ENCODE measurements at places on chromosomes 13 and 19. TPM values are rescaled to one million over a fixed set of nuclear protein-coding genes. Genes with fewer than 3 reads are reported as not detected.

DNA sequence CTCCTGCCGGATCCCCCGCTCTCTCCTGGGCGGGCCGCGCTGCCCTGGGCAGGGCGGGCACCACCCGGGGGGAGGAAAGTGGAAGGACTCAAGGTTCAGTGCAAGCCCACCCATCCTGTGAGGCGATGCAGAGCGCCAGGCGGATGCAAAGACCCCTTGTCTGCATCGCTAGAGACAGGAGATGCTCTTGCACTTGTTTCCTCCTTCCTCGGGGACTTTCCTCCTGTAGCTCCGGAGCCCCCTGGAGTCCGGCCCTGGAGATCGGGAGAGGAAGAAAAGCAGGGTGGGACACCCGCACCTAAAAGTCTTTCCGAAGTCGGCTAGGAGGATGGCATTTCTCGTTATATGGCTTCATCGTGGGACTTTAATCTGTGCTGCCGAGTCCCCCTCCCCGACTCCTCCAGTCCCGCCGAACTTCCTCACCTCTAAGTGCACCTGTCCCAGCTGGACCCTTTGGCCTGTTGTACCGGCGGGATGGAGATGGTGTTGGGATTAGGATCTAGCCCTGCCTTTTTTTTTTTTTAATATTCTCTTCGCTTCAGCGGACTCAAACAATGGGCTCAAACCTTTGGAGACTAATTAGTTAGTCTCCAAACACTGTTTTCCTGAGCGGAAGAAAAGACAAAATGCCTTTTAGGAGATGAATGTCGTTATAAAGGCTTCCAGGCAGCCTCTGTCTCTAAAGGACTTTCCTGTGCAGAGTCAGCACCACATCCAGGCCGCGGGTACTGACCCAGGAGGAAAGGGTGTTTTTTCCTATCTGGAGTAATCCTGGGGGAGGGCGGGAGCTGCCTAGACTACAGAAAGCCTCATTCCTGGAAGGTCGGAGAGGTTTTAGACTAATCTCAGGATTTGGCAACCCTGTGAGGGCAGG is 725 bp downstream of the FAM124A start:
- DNase-seq, result no peak
- H3K27me3 ChIP-seq, result no peaks in the 10 kb centered on the region
- H3K27ac ChIP-seq, result no peak overlapping the region
- no peaks in the 10 kb centered on the region for H3K36me3 ChIP-seq
- H3K4me1 ChIP-seq, result no peaks in the 10 kb centered on the region

DNA sequence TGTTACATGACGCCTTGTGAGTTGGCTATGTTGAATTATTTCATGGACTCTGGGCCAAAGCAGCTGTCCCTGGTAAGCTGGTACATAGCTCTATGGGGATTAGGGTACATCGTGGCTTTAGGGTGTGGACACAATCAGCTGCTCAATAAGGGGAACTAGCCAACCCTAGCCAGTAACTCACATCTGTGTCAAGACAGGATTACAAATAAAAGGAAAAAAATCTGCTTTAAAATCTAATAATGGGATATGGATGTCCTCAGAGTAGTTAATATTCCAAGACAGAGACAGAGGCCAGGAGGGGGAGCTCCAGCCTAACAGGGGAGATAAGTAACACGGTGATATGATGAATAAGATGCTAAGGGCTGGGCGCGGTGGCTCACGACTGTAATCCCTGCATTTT is 21.1 kb upstream of the ZNF766 start:
- H3K4me1 ChIP-seq, result no peaks in the 10 kb centered on the region
- H3K27me3 ChIP-seq, result no peaks in the 10 kb centered on the region
- H3K36me3 ChIP-seq, result no peaks in the 10 kb centered on the region
- no peak overlapping the region for H3K27ac ChIP-seq
- peak; percentile 43 for DNase-seq

The ZNF577 gene
- total RNA-seq, result 1.4 TPM

The ZNF112 gene
- 0.86 TPM for total RNA-seq

The ATCAY gene
- total RNA-seq, result not detected

The OR10H1 gene
- not detected for total RNA-seq

DNA sequence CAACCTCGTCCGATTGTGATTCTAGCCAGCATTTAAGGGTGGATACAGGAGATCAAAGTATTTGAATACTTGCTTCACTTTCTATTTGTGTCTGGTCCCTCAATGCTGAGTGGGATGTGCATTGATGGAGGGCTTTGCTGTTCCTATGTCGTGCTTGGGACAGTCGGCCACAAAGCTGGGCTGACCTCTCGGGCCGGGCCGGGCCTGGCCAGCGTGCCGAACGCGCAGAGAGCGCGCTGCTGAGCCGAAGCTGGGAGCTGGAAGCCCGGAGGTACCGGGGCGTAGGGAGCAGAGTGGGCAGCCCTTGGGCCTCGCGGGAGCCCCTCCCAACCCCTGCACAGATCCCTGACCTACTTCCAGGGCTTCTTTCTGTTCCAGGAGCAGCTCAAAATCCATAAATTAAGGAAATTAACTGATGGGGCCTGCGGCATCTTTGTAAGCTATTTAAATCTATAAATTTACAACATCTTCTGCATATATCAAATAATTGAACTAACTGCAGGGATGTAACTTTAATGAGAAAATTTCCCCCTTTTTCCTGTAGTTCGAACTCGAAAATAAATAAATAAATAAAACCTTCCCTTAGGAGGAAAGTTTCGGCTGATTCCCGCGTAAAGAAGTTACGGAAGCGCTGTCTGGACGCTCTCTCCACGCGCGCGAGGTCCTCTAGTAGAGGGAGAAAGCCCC is 1.8 kb upstream of the KCTD15 start:
- no peaks in the 10 kb centered on the region for H3K27me3 ChIP-seq
- peak; percentile 40 for DNase-seq
- peak overlapping the region; percentile 85 for H3K27ac ChIP-seq
- H3K36me3 ChIP-seq, result no peaks in the 10 kb centered on the region
- no peaks in the 10 kb centered on the region for H3K4me1 ChIP-seq

GRCh38 chr13:108087810-108088209 is 127.5 kb downstream of the LIG4 start:
- DNase-seq, result no peak
- no peak overlapping the region for H3K4me3 ChIP-seq
- no peaks in the 10 kb centered on the region for H3K4me1 ChIP-seq
- H3K36me3 ChIP-seq, result no peaks in the 10 kb centered on the region
- no peaks in the 10 kb centered on the region for H3K27me3 ChIP-seq
- no peak overlapping the region for H3K27ac ChIP-seq

DNA sequence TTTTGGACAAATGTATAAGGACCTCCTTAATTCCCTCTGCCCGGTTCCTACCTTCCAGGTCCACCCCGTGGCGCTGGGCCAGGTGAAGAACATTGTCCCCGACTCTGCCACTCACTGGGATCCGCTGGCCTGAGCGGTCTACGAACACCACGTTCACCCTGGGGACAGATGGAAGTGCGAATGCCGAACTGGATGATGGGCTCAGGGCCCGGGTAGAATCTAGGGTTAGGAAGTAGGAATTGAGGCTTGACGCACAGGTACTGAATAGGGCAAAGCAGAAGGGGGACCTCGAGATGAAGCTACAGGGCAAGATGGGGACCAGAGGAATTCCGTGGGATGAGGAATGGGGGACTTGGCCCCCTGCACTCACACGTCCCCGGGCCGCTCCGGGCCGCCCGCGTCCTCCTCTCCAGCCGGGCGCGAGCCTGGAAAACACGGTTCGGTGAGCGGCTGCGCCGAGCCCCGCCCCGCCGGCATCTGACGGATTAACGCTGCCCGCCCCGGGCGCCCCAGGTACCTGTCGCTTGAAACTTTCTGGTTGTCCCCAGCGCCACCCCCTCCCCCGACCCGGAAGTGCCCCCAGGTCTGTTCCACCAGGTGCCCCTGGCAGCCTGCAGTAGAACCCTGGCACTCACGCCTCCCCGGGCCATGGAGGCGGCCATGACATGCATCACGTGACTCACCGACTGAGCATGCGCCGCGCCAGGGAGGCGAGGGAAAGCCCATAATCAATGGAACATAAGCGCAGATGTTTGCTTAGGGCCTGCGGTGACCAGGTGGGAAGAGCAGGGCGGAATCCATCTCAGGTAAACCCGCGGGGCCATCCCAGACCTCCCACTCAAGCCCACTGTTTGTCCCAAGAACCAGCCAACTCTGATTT is at the start of gene FDX2:
FDX2 (minus strand) TSS at position 681 of the 880 bp plus-strand sequence; CDS start at position 662, 19 bp downstream.
- peak; percentile 91 for DNase-seq
- no peaks in the 10 kb centered on the region for H3K27me3 ChIP-seq

The VSIG10L gene
- total RNA-seq, result 1.3 TPM
